ENCODE measurements at places on chromosomes 7 and 10.

- peak; percentile 36 for DNase-seq
Observed at GRCh38 chr10:22710139-22710745, 4.1 kb downstream of the PIP4K2A start.

- no peak for DNase-seq
Observed at GRCh38 chr7:159031750-159032149, 112.9 kb downstream of the VIPR2 start.

DNA sequence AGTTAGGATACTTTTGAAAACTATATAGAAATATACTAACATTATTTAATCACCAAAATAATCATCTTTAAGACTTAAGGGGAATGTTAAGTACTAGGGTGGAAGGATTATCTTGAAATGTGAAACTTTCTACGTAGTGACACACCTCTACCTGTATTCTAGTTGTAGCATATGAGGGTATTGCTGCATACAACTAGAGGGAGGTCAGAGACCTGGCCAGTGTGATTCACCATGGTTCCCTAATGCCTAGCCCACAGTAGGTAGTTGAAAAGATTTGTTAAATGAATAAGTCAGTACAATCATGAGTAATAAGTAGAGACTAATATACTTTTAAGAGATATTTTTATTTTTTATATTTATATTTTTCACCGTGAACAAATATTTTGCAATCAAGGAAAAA is 84.1 kb upstream of the RPA3 start:
- DNase-seq, result no peak

DNA sequence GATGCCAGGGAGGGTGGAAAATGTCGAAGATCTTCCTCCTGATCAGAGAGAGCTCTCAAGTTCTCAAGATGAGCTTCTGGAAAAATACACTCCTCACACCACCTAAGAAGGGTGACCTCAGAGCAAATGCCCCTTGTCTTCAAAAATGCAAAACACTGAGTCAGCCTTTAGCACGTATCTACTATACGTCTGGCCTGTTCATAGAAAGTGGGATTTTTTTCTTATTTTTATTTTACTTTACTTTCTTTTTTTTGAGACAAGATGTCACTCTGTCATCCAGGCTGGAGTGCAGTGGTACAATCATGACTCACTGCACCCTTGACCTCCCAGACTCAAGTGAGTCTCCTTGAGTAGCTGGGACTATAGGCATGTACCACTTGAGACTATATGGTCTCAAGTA is 57.1 kb downstream of the AFAP1L2 start:
- no peak for DNase-seq

DNA sequence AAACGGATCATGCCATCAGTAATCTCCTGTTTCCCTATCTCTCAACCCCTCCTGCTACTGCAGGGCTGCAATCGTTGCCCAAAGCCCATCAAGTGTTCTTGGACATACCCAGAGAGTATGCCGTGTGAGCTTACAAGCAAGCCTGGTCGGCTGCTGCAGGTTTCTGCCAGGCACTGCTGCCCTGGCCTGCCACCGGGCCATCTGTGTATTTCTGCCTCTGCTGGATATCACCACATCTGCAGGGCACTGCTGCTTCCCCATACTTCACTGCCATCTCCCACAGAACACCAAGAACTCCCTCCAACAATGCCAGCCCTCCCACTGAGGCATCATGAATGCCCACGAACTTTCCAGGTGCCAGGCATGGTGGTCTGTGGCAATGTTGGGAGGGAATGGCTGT is 138.2 kb upstream of the SORCS3 start:
- no peak for DNase-seq

GRCh38 chr7:17333221-17333620 is 34.8 kb downstream of the AHR start:
- no peak for DNase-seq

- no peak for DNase-seq
Observed at GRCh38 chr10:58210160-58210559, 57.5 kb downstream of the IPMK start.

DNA sequence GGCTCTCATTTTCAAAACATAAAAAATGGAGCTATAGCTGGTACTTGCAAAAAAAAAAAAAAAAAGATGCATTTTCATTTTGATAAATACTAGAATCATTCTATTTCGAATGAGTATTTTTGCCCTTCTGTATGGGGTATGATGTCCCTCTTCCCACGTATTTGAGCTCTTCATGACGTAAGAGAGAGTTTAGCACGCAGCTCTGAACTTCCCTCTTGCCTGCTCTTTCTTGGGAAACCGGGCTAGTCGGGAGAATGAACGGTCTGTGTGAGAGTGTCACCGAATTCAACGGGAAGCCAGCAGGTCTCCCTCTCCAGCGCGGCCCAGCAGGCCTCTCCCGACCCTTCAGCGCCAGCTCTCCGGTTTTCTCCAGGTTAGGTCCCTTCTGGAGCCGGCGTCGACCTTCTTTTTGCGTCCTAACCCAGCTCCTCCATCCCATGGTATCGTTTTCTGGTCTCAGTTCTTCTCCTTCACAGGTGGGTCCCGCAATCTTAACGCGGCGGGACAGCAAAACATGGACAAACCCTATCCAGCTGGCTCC is 159.2 kb upstream of the PITRM1 start:
- DNase-seq, result no peak

GRCh38 chr10:76309741-76310587 is 878.5 kb downstream of the LRMDA start:
- DNase-seq, result no peak

GRCh38 chr10:94293354-94293753 is 69.4 kb downstream of the NOC3L start:
- no peak for DNase-seq

DNA sequence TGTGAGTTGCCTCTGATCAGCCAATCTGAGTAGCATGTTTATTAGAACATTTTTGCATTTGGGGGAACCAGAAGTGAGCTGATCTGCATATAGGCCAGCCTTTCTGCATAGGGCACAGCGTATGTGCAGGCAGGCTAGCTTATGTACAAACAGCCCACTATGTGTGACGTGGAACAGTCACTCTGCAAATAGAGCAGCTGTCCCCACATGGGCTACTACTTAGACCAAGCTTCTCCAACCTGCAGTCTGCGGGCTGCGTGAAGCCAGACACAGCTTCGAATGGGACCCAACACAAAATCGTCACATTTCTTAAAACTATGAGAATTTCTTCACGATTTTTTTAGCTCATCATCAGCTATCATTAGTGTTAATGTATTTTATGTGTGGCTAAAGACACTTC is 134.1 kb upstream of the FAM20C start:
- no peak for DNase-seq

DNA sequence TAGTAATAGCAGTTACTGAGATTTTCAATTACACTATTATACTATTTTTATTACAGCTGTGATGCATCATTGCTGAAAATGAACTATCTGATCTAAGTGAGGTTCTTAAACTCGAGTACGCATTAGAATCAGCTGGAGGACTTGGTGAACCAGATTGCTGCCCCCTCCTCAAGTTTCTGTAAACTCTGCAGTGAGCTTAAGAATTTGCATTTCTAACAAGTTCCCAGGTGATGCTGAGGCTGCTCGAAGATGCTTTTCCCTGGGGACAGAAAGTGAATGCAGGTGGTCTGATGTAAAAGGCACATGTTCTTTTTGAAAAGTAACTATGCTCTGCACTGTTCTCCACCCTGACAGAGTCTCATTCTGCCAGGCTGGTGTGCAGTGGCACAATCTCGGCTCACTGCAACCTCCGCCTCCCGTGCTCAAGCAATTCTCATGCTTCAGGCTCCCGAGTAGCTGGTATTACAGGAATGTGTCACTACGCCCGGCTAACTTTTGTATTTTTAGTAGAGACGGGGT is 12.5 kb downstream of the RNF133 start:
- DNase-seq, result no peak

- no peak for DNase-seq
Observed at GRCh38 chr7:126948664-126949063, 304.1 kb downstream of the GRM8 start.

- DNase-seq, result no peak
Observed at GRCh38 chr7:123725586-123726171, 23.1 kb downstream of the WASL start.
